Stimulated activated naive B cell treated with anti-CD40 and anti-IgM and Interleukin-4, amounts not matched to agents 10 μg/mL and 1 μg/mL and 100 μg/mL, for 72 hours (primary cell): ENCODE measurements at places on chromosomes 5 and 9.

GRCh38 chr9:92506184-92506857, 24.0 kb upstream of the ASPN start:
- no peak for DNase-seq

GRCh38 chr5:179209359-179210150, 135.7 kb downstream of the ADAMTS2 start:
- DNase-seq = no peak

DNA sequence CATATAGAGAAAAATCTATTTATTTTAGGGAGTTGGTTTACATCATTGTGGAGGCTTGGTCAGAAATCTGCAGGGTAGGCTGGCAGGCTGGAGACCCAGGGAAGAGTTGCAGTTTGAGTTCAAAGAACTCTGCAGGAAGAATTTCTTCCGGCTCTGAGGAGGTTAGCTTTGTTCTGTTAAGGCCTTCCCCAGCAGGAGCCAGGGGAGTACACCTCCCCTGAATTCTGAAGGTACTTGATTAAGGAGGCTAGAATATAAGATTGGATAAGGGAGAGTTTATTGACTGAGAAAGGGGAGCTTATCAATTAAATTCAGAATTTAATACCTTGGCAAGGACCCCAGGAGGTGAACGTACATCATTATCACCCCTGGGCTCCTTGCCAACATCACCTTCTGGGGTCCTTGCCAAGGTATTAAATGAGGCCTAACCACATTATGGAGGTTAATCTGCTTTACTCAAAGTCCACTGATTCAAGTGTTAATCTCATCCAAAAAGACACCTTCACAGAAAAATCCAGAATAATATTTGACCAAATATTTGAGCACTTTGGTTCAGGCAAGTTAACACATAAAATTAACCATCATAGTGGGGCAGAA, 351.7 kb downstream of the CWC27 start:
- DNase-seq = no peak

DNA sequence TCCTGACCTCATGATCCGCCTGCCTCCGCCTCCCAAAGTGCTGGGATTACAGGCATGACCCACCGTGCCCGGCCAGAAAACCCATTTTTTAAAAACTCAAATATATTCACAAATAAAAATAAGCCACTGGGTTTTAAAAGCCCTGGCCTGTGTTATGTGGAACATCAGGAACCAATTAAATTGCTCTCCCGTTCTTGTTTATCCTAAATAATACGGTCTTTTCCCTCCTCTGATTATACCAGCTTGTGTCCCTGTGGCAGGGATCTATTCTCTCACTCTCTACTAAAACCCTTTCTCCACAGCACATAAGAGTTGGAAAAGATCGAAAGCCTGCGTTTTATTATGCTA, 30.1 kb upstream of the LPAR1 start:
- no peak for DNase-seq

DNA sequence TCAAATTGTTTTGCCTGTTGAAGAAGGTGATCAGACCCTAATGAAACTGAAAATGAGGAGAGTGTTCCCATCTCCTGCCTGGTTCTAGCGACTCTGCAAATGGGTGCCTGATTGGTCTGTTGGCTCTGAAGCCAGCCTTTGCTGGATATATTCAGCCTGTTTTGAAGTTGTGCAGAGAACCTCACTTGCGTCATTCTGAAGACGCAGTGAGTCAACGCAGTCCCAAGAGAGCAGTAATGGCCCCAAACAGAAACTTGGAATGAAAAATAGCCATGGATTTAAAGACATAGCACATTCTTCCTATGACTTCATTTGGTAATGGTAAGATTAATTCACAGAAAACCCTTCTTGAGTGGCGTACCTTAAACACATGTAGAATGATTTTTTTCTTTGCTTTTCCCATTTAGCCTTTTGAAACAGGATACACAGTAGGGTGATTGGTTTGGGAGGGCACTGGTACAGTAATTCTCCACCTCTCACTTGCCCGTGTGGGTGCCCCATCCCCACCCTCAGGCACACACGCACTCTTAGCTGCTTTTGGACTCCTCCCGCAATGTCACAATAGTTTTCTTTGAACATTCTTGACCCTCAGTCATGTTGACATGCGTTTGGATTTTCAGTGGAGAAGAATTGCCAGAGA, 54.1 kb upstream of the ABL1 start:
- no peak for DNase-seq

DNA sequence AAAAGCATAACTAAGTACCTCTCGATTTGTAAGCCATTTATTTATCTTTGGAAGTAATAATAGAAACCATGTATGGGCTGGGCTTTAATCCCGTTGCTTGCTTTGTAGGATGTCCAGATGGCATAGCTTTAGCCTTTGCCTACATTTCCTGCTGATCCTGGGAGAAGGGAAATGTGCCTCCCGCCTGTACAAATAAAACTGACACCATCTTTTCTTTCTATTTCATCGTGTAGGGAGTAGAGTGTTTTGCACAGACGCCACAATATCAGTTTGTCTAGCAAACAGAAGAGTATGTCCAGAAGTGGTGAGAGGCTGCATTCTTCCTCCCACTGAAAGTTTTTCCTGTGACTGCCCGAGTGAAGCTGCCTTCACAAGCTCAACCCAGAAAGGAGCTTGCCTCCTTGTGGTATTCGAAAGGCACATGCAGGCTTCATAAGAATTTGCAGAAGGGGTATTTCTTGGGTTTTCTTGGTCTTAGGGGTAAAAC, 24.7 kb upstream of the TJP2 start:
- no peak for DNase-seq

- no peak for DNase-seq
These were observed 19.9 kb downstream of the PRRX2 start for GRCh38 chr9:129685220-129685932.

DNA sequence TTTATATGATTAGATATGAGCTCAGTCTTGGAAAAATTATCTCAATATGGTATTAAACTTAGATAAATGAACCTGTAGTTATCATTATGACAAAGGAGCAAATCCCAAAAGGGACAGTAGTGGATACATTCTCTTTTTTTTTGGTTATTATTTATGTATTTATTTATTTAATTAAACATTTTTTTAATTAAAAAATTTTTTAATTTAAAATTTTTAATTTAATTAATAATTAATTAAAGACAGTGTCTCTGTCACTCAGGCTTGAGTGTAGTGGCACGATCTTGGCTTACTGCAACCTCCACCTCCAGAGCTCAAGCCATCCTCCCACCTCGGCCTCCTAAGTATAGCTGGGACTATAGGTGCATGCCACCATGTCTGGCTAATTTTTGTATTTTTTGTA, 15.6 kb downstream of the ANKHD1 start:
- no peak for DNase-seq

DNA sequence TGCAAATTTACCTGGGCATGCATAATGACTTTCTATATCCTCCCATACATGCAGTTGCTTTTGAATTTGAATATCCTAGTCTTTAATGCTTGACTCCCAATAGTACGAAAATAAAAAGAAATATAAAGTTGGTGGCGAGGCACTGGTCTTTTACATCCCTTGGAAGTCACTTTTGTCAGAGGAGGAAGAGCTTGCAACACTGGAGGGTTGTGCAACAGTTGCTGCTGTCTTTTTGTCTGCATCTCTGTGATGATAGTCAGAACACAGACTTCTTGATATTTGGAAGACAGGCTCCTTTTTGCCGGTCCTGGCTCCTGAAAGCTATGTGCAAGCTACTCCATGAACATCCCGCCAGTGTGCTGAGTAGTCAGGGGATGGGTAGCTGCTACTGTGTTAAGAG, 16.8 kb upstream of the SGCD start:
- no peak for DNase-seq

DNA sequence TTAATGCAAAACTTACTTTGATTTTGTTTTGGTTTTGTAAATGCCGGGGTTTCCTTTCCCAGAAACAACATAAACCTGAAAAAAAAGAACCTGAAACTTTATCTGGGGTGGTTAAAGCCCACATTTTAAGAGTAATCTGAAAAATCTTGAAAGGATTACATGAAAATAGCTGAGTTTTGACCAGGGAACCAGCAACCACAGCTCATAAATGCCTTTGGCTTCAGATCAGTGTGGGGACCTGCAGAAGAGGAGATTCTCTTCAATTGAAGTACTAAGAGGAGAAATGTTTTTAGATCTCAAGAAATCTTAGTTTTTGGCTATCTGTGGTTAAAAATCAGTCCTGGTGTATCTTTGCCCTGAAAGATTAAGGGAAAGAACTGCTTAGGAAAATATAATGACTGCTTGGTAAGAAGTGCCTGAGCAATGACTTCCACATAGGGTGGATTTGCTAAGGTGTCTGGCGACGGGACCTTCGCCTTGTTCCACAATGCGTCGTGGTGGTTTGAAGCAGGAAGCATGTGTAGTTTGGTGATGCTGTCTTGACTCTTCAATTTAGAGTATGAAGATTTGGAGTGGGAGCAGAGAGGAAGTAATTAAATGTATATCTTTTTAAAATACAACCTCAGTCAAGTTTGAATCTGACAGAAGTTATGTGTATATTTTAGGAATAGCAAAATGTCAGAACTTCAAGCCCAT, 186.5 kb downstream of the MAN2A1 start:
- no peak for DNase-seq

DNA sequence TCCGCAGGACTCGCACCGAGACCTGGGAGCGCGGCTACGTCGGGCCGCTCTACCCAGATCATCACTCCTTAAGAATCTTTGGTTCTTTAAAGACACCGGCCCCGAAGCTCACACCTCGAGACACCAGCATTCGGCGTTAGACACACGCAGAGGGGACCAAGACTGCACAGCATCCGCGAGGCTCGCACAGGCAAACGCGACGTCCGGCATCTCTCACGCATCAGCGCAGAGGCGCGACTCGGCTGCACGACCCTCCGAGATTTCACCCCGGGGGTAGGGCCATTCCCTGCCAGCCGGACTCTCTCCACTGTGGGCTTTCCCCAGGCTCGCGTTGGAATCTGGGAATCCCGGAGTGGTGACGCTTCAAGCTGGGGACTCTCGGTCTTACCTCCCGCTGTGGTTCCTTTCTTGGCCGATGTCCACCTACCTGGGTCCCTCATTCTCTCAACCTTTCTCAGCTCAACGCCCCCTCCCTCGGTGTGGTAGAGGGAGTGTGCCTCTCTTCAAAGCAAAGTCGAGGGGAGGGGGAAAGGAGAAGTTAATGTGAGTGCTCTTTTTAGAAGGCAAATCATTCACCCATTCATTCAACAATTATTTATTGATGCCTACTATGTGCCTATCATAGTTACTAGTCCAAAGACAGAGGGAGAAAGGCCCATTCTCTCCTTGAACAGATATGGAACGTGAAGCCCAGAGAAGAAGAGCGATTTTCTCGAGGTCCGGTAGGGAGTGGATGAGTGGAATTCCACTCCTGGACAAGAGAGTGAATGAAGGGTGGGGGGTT, 1.3 kb upstream of the HAND1 start:
- DNase-seq = no peak

DNA sequence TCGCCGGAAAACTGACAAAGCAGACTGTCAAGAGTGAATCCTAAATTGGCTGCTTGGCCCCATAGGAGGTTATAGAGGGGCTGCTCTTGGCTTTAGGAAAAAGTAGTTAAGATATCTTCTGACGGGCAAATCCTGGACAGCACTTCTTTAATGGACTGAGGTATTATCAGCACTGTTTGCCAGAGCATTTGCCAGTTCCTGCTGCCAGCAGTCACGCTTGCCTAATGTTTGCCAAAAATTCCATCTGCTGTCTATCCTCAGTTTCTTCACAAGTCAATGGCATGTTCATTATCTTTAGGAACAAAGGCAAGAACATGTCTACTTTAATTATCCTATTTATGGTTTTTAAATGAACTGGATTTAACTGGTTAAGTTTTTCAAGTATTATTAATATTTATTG, 25.8 kb upstream of the SREK1 start:
- no peak for DNase-seq
